ENCODE measurements at places on chromosomes 3 and 15.

- no peak for DNase-seq
Measured at GRCh38 chr3:120772081-120772480, 29.5 kb downstream of the GTF2E1 start.

GRCh38 chr3:66907136-66907535 lies 91.0 kb upstream of the KBTBD8 start:
- DNase-seq: no peak

- no peak for DNase-seq
Measured at GRCh38 chr15:76064375-76064774, 4.6 kb downstream of the TMEM266 start.

- no peak for DNase-seq
Measured at GRCh38 chr3:155070932-155071387, 9.2 kb upstream of the MME start.

DNA sequence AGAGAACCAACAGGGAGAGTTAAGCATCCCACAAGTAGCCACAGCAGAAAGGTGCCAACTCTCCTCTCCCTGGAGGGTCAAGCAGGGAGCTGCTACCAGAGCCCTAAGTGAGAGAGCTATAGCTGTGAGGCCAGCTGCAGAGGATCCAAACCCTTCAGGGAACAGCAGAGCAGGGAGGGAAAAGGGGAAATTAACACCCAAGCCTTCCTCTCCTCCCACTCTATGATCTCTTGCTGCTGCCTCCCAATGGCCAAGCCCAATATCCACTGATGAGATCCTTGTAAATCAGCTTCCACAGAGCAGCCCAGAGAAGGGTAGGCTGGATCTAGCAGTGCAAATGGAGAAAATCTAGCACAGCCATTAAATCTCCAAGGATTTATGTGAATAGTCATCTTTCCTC lies 68.2 kb upstream of the THBS1 start:
- no peak for DNase-seq

- DNase-seq: no peak
Measured at GRCh38 chr3:2770451-2770850, 339.7 kb downstream of the IL5RA start.

- peak; percentile 51 for DNase-seq
Measured at GRCh38 chr3:44104668-44105321, 136.9 kb upstream of the TOPAZ1 start.

- no peak for DNase-seq
Measured at GRCh38 chr3:178808748-178809147, 262.9 kb downstream of the ZMAT3 start.

- DNase-seq: no peak
Measured at GRCh38 chr15:35936284-35936683, 390.3 kb upstream of the DPH6 start.

- DNase-seq: no peak
Measured at GRCh38 chr15:43256341-43256740, 10.4 kb downstream of the TGM5 start.

DNA sequence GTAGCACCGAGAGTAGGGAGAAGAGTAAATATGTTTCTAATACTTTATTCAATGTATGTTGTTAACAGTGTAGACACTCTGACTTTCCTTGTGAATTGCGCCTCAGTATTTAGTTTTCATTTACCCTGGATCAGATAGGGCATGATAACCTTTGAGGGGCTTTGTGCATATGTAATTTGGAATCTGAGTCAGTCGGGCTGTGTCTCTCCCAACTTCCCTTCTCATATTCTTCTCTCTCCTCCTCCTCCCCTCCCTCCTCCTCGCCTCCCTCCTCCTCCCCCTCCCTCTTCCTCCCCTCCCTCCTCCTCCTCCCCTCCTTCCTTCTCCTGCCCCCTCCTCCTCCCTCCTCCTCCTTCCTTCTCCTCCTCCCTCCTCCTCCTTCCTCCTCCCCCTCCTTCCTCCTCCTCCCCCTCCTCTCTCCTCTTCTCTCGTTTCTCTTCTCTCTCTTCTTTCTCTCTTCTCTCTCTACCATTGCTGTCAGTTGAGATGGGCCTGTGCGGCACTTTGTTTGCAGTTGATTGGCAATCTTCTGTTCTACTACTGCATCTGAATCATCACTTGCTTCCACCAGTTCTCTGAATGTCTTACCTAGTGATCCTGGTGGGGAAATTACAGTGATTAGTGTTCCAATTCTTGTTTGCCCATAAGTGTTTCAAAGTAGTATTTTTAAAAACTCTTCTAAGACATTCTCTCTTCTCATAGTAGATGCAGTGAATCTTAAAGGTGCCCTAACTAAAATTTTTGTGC lies 162.3 kb downstream of the PGPEP1L start:
- no peak for DNase-seq

- DNase-seq: peak; percentile 93
Measured at GRCh38 chr15:41230650-41231421, at the start of the genes CHP1 and EXD1. CHP1 (plus strand) TSS chr15:41231268; CDS start chr15:41231383, 115 bp downstream. EXD1 (minus strand) TSS chr15:41230757; CDS start chr15:41226575, 4,182 bp downstream.

GRCh38 chr3:134918441-134918840 lies 123.4 kb downstream of the EPHB1 start:
- no peak for DNase-seq

GRCh38 chr3:192930577-192930976 lies 12.9 kb upstream of the MB21D2 start:
- no peak for DNase-seq

DNA sequence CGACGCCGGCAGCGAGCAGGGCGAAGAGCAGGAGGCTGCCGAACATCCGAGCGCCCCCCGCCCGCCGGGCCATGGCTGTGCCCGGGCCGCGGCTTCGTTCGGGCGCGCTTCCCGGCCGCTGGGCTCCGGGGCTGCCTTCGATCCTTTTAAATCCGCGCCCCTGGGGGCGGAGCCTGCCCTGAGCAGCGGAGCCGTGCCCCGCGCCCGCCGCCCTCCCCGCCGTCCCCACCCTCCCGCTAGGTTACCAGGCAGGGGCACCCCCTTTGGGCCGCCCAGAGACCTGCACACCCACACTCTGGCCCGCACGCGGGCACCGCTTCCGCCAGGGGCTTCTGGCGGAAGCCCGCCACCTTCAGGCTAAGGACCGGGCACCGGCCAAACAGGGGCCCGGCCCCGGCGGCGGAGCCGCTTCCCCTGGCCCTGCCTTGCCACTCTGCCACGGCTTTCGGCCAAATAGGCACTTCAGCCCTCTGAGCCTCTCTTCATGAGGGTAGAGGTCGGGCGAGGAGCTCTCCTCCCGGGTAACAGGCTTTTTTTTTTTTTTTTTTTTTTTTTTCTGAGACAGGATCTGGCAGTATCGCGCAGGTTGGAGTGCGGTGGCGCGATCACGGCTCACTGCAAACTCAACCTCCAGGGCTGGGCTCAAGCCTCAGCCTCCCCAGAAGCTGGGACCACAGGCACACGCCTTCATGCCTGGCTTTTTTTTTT lies at the start of gene NMB:
NMB (minus strand) TSS at position 120 of the 708 bp plus-strand sequence; CDS start at position 73, 47 bp downstream.
- DNase-seq: peak; percentile 71

DNA sequence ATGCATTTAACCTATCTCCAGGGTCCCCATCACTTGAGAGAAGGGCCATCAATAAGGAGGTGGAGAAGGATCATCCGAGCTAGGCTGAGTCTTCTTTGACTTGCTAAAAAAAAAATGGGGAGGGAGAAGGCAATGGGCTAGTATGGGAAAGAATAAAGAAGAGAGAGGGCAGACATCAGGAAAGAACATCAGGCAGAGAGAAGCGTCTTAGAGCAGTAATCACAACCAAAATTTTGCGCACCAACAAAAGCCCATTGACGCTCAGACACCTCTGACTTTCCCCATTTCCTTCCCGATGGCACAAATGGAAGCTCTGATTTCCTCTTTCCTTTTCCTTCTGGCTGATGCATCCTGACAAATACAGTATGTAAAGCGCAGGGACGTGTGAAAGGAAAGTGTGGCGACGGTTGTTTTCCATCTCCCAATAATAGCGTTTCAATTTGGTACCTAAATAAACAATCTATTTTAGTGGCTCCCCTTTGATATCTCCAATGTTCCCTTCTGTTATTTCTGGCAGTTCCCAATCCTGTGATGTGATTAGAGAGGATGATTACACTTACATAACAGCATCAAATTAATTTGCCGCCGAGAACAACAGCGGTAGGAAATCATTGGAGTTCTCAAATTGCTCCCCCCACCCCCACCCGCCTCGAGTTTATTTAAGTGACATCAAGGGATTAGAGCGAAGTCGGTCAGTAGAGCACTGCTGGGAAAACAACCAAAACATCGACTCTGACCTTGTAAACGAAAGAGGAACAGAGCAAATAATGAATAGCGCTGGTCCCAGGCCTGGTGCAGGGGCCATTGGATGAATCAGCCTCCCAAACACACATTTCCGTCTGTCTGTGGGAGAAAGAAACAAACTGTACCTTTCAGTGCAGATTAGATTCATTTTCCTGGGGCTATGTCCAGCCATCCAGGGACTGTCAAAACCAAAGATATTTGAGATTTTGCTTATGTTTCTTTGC lies 273.3 kb upstream of the ICE2 start:
- DNase-seq: no peak

DNA sequence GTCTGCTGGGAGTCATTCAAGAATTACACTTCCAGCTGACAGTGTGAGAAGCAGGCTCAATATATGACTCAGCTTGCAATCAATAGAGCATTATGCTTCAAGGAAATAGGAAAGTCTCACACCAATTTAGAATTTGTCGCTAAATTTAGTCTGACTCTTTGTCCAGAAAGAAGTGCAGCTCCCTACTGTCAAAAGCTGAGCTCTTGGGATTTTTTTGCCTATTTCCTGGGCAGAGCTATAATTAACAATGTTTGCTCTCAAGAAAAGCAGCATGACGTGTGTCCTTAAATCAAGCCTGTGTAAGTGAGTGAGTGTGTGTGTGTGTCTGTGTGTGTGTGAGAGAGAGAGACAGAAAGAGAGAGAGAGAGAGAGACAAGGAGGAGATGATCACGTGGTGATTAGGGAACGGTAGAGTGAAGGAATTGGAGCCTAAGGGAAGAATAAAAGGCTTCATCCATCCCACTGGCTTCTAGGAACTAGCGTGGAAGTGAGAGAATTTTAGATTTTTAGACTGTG lies 16.4 kb upstream of the SLC35G2 start:
- no peak for DNase-seq

DNA sequence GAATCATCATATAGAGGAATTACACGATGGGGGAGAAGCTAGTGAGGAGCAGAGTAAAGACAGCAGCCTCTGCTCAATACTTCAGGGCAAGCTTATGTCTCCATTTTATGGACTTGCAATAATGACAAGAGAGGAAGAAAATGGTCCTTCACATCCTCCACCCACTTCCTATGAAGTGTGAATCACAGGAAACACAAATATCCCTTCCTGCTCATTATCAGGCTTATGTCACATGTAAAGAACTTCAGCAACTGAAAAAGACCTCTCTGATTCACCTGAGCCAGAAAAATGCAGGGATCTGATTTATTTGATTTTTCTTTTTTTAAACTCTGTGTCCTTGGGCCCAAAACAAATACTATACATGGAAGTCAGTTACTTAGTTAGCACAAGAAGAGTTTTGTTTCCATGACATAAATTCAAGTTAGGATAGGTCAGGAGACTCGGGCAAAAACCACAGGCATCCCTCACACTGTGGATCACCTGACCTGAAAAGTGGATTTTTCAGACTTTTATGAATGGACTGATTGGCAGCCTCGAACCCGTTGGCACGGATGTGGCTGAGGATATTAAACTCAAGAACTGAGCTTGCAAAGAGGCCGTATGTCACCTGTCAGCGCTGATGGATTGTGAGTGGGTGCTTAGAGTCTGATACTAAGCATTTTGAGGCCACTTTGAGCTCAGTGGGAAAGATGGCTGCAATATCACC lies 620.8 kb upstream of the MDFIC2 start:
- DNase-seq: no peak

DNA sequence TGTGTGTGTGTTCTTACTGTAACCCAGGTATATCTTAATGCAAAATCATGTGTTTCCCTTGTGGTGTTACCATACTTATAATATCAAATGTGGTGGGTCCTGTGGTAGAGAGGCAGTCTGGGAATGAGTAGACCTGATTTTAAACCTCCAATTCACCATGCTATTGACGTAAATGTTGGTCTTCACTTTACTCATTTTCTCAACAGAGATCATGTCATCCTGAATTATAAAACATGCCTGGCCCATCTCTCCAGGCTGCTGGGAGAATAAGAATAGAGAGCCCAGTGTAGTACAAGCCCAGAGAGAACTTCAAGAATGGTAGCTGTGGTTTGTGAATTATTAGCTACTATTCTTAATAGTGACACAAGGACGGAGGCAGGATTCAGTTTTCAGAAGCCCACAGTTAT lies 88.1 kb downstream of the MBNL1 start:
- DNase-seq: no peak

- no peak for DNase-seq
Measured at GRCh38 chr3:185693985-185694653, 108.0 kb downstream of the SENP2 start.

DNA sequence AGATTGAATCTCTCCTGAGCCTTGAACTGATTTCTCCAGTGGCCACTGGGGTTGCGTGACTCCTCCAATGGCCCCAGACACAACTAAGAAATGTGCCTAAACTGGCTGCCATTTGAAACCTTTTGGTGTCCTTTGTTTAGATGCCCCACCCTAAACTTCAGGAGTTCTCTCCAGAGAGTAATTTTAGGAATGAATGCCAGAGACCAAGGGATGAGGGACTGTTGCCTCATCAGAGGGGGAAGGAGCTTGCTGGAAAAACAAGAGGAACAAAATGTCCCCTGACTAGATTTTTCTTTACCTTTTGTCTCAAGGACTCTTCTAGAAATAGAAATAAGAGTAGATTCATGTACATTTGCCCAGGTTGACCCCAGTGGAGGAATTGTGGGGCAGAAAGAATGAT lies 8.1 kb upstream of the ADPRH start:
- DNase-seq: no peak

GRCh38 chr15:93467337-93467736 lies 378.3 kb upstream of the RGMA start:
- DNase-seq: no peak

- no peak for DNase-seq
Measured at GRCh38 chr3:152047465-152047864, 174.0 kb downstream of the SUCNR1 start.

DNA sequence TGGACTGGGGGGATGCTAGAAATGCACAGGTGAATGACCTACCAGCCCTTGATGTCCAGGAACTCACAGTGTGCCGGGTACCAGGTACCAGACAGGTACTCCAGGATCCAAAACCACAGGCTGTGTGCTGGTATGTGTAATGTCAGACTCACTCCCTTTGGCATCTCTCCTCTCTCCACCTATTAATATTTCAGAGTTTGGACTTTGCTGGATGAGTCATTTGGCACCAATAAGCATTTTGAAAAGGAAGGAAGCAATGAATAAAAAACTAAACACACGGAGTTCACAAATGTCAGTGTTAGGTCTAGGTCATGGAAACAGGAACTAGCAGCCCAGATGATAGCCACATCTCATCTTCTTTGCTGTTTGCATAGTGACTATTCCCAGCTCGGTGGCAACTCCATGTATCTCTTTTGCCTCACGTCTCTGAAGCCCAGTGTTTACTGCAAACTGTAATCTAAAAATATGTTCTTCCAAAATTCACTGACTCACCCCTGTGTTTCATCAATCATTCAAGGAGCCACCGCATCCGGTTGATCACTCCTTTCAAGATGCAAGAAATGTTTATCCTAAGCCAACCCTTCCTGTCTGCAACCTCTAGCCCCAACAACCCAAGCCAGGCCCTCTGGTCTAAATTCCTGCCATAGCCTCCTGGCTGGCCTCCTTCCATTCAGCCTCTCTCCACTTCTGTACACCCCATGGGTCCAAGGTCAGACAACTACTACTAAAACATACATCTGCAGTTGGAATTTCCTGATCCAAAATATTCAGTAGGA lies 8.4 kb downstream of the ITGB5 start:
- DNase-seq: no peak

GRCh38 chr3:150149651-150150051 lies 179.0 kb upstream of the PFN2 start:
- DNase-seq: no peak

- DNase-seq: no peak
Measured at GRCh38 chr3:18586076-18586475, 160.9 kb upstream of the SATB1 start.
